ENCODE measurements at places on chromosomes 12 and 14.
A peak's percentile ranks its signal among the peaks of the same experiment; 100 is the strongest.

- DNase-seq: no peak
These were observed 71.9 kb upstream of the TCL1B start for GRCh38 chr14:95614349-95614748.

DNA sequence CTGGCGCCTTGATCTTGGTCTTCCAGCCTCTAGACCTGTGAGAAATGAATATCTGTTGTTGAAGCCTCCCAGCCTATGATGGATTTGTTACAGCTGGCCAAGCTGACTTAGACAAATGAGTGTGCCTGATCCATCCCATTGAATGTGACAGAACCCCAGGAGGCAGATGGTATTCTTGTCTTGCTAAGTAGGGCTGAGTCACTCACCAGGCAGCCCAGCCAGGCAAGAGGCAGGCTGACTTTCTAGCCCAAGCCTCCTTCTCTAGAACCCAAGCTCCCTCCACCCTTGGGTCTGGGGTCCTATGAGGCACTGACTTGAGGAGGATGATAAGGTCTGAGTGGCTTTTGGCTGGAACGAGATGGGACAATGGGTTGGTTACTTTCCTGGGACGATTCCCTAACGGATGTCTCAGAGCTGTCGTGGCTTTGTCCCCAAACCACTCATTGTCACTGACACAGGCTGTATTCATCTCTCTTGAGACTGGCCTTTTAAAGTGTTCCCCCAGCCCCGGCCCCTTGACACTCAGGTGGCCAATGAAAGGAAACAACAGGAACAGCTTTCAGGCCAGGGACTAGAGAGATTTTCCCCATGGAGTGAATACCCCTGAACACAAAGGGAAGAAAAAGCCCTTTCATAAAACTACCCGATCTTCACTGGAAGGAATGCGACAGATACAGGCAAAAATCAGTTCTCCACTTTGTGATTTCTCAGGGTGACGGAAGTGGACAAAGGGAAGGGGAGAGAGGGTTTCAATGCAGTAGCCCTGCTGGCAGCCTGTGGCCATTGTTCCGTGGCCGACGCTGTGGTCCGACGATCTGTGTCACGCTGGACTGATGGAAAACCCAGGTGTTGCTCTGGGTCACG is 264.2 kb downstream of the AACS start:
- DNase-seq: peak; percentile 3

DNA sequence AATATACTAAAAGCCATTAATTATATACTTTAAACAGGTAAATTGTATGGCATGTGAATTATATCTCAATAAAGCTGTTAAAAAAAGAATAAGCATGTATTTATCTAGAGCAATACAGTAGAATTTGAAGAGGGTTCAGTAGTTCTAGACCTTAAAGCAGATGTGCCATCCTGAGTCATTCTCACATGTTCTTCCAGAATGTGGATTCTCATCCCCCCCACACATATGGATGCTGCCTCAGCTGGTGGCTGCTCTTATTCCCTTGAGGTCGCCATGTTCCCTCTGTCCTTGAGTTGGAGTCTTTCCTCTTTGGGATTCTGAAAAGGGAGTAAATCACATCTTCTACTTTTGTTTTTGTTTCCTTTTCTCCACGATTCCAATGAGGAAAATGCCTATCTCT is 321.3 kb downstream of the AEBP2 start:
- peak; percentile 9 for DNase-seq

DNA sequence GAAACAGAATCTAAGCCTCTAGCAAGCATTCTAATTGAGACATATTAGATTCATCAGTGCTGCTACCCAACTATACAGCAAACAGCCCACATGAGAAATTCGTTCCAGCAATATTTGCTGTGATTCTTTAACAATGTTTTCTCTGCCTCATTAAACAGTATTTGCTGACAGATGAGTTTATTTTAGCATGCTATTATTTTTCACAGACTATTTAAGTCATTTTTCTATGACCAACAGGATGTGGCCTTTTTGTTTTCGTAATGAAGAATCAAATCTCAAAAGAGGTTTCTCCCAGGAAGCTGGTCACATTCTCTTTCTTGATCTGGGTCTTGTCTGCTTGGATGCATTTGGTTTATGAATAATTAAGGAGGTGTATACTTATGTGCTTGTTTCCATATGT is 23.2 kb upstream of the SERPINA12 start:
- peak; percentile 28 for DNase-seq

- no peak for DNase-seq
These were observed 175.8 kb upstream of the ATP2B1 start for GRCh38 chr12:89884416-89884898.

GRCh38 chr14:91636604-91637003 is 95.3 kb downstream of the CATSPERB start:
- peak; percentile 8 for DNase-seq

GRCh38 chr12:92109613-92110012 is 36.0 kb downstream of the BTG1 start:
- DNase-seq: no peak
